Activated naive CD4-positive, alpha-beta T cell treated with anti-CD3 and anti-CD28 coated beads, Interleukin-2, amount 50 U/mL, for 16 hours (primary cell): ENCODE measurements at places on chromosomes 3 and 15.

- DNase-seq: no peak
Observed at GRCh38 chr3:32200490-32200889, 38.0 kb upstream of the CMTM8 start.

DNA sequence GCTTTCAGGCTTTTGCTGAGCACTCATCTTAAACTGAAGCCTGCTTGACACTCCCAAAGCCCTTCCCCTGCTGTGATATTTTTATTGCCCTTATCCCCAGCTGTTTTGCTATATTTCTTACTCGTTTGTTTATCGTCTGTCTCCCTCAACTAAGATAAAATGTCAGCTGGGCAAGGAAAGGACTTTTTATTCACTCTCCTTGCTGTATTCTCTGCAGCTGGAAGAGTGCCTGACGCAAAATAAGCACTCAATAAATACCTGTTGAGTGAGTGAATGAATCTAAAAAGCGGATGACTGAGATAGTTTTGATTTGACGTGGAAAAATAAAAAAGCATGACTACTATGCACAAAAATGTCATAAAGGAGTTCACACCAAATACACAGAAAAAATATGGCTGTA, 84.8 kb upstream of the POMGNT2 start:
- DNase-seq: no peak

DNA sequence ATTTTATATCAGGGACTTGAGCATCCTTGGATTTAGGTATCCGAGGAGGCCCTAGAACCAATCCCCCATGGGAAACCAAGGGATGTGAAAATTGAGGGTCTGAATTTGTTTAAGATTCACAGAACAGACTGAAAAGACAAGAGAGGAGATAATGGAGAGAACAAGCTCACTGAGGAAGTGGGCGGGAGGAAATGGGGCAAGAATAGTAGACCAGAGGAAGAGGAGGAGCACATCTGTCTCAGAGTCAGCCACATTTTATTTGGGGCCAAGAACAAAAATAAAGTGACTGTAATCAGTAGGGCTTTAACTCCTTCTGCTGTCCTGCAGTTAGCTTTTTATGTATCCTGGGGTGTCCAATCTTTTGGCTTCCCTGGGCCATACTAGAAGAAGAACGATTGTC, 63.8 kb downstream of the BLM start:
- no peak for DNase-seq

GRCh38 chr15:33664947-33665346, 303.4 kb upstream of the CHRM5 start:
- DNase-seq: no peak

DNA sequence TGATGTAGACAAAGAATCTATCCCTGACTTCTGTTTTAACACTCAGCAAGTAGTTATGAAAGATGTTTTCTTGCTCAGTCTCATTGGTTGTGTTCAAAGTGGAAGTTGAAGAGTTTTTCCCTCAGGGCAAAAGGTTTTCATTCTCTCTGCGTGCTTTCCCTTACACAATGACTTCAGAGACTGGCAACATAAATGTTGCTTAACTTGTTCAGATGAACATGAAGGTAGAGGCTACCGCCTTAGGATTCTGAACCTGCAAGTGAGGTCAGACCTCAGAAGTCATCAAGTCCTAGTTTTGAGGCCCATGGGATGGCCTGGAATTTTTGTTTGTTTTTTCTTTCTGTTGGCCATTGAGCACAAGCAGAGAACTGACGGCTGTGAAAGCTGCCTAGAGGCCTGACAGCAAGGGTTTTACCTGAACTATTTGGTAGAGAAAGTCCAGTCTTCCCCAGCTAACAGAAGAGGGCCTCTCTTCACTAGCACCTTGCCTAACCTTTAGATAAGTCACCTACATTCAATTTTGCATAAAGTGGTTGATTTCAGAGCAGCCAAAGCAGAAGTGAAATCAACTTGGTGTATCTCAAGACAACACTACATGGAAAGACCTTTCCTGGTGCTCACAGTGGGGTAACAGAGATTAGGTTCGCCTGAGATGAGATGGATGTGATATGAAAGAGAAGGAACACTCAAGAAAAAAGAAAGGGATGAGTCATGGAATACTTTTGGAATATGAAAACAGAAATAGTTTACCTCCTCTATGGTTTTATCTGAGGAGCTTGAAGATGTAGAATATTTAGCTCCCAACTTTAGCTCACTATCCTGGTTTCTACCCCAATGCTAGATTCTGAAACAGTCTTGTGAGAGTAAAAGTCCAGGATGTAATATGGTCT, 53.6 kb upstream of the AP4E1 start:
- DNase-seq: no peak

GRCh38 chr3:11616551-11616950, 27.2 kb downstream of the VGLL4 start:
- DNase-seq: no peak

- DNase-seq: no peak
Observed at GRCh38 chr3:43773273-43774094, 82.7 kb downstream of the ABHD5 start.

- no peak for DNase-seq
Observed at GRCh38 chr3:197080344-197080743, 50.7 kb upstream of the MELTF start.

GRCh38 chr15:70569091-70569713, 194.2 kb downstream of the UACA start:
- DNase-seq: no peak

DNA sequence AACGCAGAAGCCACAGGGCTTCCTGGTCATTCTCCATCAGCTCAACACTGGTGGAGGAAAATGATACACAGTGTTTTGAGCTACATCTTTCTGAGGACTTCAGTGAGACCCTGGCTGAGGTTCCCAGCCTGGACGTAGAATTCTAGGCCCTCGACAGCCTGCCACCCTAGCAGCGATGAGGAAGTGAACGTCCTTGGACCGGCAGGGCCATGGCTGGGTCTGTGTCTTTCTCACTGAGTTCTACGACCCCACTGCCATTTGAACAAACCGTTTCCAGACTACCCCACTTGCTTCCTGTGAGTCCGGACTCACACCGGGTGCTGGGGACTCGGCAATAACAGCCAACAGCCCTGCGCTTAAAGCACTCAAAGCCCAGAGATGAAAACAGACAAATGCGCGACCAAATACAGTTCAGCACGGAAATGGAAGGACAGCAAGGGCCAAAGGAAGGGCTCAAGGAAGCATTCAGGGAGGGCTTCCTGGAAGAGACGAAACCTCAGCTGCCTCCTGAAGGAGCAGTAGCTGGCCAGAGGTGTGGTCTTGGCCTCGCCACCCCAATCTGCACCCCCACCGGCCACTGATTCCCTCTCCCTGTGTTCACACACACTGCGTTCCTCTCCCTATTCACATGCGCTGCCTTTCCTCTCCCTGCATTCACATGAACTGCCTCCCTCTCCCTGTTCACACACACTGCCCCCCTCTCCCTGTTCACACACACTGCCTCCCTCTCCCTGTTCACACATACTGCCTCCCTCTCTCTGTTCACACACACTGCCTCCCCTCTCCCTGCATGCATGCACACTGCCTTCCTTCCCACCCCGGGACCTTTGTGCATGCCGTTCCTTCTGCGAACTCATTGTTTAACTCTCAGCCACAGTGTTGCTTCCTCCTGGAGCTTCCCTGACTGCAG, 136.3 kb upstream of the PRR20G start:
- DNase-seq: no peak

- no peak for DNase-seq
Observed at GRCh38 chr3:197466586-197467399, 89.0 kb downstream of the BDH1 start.

DNA sequence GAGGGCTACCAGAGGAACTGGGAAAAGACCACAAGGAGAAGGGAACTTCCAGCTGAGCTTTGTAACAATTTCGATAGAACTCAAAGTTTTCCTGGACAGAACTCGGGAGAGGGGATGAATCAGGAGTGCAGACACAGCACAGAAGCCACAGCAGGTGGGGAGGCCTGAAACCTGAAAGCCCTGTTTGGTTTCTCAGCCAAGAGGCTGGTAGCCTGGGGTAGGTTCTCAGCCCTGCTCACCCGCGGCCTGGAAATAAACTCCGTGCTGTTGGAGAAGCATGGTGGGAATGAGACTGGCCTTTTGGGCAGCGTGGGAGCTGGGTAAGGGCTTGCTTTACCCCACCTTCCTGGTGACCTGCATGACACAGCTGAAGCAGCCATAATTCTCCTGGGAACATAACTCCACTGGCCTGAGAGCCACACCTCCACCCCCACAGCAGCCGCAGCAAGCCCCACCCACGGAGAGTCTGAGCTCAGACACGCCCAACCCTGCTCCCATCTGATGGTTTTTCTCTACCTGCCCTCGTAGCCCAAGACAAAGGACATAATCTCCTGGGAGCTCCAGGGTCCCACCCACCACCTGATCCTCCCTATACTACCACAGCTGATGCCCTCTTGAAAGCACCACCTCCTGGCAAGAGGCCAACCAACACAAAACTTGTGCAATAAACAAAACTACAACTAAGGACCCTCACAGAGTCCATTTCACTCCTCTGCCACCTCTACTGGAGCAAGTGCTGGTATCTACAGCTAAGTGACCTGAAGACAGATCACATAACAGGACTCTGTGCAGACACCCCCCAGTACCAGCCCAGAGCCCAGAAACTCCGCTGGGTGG, 52.5 kb upstream of the CHRM5 start:
- DNase-seq: no peak

DNA sequence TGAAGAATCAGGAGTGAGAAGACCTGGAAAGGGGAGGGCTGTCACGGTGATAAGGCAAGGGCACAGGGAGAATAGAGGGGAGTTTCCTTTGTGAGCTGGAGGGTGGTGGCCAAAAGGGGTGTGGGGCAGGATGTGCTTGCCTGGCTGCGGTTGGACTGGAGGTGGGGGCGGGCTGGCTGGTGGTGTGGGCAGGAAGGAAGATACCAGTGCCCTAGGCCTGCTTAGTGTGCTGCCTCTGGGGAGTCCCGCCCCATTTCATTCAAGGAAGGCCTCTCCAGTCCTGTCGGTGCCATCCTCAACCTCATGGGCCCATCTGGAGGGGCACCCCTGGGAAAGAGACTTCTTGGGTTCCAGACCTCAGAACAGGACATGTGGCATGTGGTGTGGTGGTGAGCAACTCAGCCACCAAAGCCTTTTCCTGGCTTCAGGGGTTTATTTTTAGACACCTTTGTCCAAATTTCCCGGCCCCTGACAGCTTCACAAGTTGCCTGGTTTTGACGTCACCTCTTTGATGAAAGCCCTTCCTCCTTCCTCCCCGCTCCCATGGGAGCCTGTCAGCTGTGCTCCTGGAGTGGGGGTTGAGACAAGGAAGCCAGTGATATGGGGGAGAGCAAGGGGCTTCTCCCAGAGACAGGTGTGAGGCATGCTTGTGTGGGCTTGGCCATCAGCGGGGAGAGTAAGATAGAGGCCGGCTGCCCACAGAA, 15.6 kb downstream of the TEX264 start:
- peak; percentile 62 for DNase-seq

DNA sequence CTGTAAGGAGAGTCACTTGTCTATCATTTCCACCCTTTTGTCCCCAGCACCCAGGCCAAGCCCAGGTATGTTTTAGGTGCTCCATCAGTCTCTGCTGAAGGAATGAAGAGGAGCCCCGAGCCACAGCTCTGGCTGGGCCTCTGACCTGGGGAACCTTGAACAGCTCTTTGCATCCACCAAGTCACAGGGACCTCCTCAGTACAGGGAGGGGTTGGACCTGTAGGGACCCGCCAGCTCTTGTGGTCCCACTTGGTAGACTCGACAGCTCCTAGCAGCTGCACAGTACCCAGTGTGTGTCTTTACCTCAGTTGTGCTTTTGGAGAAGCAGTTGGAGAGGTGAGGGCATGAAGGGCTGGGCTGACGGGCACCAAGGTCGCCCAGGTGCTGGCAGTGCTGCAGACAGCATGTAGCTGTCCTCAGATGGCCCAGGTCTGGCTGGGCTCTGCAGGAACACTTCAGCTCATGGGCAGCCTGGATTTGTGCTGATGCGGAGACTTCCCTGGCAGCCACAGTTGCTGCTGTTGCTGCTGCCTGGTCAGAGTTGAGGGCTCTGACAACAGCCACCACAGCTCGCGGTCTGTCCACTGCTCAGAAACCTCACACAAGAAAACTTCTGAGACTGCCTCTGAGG, 123.6 kb downstream of the CACNA1D start:
- DNase-seq: no peak

GRCh38 chr15:73231661-73232419, 136.9 kb downstream of the HCN4 start:
- DNase-seq: no peak

- peak; percentile 24 for DNase-seq
Observed at GRCh38 chr3:172102123-172102882, 62.9 kb downstream of the FNDC3B start.

DNA sequence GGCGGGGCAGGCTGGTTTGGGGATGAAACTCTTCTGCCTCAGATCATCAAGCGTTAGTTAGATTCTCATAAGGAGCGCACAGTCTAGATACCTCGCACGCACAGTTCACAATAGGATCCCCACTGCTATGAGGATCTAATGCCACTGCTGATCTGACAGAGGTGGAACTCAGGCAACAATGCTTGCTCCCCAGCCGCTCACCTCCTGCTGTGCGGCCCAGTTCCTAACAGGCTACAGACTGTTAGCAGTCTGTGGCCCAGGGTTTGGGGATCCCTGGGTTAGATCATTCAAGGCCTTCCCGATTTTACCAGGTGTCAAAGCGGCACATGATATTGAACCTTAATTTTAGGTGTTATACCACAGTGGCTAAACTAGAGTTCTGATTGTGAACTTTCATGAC, 232.8 kb downstream of the UBE2E2 start:
- no peak for DNase-seq

- no peak for DNase-seq
Observed at GRCh38 chr15:41914411-41914810, 20.6 kb upstream of the SPTBN5 start.

DNA sequence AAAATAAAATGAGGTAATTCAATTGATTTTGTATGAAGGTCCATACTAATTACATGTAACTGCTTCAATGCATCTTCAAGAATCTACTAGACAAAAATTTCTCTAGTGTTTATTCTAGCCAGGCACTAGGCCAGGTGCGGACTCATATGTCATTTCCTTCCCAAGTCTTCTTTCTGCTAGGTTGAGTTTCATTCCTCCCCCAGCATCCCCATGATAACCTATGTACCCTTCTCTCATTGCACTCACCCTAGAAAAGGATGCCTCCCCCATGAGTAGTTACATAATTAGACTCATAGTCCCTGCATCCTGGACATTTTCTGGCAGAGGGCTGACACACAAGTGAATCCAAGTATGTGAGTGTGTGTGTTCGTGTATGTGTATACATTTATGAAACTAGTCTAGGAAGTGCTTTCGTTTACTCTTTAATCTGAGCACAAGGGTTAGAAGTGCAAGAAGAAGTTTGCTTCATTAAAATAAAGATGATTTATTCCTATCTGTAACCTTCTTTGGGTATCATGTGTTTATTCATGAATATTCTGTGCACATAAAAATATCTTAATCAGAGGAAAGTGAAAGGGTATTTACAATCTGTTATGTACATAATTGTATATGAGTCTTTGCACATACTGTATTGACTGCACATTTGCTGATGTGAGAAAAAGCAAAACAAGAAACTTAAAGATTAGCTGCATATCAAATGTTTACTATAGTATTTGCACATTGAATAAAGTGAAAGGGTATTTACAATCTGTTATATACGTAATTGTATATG, 585.6 kb upstream of the ZNF717 start:
- DNase-seq: no peak

DNA sequence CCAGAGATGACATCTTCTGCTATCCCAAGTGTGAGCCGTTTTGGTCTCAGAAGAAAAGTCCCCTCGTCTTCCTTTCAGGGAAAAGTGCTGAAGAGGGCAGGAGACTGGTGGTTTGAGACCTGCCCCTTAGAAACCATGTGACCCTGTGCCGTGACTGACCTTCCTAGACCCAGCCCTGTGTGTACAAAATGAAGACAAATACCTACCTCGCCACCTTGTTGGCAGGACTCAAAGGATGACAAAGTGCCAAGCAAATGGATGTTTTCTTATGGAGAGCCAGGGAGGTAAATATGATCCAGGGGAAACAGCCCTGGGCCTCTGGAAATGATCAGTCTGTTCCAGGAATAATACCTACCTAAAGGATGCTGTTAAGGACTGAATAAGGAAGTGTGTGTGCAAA, 41.3 kb downstream of the FAM174B start:
- DNase-seq: no peak
